ENCODE measurements at places on chromosomes 4 and X. TPM values are rescaled to one million over a fixed set of nuclear protein-coding genes. Genes with fewer than 3 reads are reported as not detected.
A peak's percentile ranks its signal among the peaks of the same experiment; 100 is the strongest.

DNA sequence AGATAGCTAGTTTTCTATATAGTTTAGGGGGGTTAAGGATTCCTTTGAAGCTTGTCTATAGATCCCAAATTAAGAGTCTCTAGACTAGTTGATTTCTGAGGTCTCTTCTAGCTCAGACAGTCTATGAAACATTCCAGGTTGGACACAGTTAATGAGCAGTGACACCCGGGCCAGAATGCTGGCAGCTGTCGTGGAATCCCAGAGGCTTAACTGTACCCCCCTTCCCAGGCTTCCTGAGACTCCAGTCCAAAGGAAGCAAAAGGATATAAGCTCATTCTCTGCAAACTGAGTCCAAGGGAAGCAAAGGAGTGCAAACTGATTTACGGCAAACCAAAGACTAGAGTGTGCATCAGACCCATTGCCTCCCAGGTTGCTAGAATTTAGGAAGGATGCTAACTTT, 62.9 kb downstream of the DCX start:
- no peak for DNase-seq

GRCh38 chr4:152728343-152728742, 48.5 kb upstream of the TMEM154 start:
- DNase-seq, result no peak

DNA sequence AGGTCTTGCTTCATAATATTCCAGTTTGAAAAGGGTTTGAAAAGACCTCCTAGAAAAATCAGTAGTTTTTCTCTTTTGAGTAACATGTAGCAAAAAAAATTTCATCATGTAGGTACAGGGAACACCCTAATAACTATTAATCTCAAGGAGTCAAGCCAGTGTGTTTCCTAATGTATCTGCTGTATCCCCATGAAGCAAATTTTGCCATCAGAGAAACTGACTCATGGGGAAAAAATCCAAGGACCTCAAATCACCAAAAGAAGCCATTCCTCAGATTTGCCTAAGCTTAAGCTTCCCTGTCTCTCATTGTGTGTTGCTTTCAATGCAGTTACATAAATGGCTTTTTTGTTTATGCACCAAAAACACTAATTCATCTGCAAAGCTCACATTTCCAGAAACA, 29.7 kb downstream of the F9 start:
- no peak for DNase-seq

- DNase-seq, result no peak
These were observed 902.8 kb upstream of the NDST4 start for GRCh38 chr4:116016201-116016600.

DNA sequence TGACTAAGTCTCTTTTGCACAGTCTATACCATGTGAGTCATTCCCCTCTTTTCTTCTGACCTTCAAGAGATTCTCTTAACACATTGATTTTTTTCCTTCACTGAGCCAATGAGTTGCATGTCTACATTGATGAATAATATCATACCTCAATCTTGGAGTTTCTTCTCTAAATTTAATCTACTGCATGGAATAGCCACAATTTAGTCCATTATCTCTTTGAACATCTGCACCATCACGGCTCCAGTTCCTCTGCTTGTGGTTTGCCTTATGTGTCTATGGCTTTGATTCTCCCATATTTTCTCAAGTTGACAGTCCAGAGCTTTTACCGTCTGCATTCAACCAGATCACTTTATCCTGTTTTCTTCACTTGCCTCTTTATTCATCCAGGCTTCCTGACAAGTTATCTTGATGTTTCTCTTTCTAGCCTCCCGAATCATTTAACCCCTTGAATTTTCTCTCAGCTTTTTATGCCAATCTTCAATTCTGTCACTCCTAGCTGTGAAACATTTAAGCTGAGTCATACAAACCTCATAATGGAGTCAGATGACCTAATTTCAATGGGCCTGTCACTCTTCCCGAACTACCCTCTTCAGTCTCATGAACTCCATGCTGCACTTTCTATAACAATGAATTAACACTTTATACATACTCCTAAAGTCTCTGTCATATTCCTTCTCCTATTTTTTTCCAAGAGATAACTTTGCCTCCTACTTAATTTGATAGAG, 222.3 kb downstream of the CPE start:
- no peak for DNase-seq

GRCh38 chr4:104128850-104129213, 365.9 kb downstream of the CXXC4 start:
- no peak for DNase-seq

GRCh38 chr4:129046055-129046959, 47.0 kb downstream of the SCLT1 start:
- DNase-seq, result no peak

GRCh38 chr4:100165809-100166208, 24.5 kb downstream of the DDIT4L start:
- DNase-seq, result no peak

GRCh38 chr4:103591841-103592240, 127.9 kb downstream of the TACR3 start:
- DNase-seq, result no peak

DNA sequence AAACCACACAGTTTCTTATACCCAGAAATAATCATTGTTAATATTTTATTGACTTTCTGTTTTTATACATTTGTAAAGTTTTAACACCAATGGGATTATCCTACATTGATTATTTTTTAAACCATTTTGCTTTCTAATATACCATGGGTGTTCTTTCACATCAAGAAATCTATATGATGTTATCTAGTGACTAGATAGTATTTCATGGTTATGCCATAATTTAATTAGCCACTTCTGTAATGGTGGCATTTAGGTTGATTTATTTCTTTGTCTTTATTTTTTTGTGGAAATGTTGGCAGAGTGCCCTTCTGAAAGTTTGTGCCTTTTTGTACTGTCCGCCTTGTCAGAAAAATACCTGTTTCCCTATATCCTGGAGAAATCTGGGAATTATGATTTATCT, 193.3 kb downstream of the CEP135 start:
- DNase-seq, result no peak

DNA sequence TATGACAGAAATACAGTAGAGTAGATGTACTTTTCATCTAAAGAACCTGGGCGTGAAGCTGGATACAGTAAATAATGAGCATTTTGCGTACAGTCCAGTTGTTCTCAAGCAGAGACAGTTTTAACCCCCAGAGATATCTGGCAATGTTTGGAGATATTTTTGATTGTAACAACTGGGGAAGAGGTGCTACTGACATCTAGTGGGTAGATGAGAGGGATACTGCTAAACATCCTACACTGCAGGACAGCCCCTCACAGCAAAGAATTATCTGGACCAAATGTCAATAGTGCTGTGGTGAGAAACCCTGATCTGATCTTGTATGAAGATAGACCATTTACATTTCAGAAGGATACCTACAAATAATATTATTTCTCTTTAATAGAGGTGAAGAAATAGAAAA, 200.2 kb upstream of the FAM47A start:
- DNase-seq, result no peak

GRCh38 chrX:23932046-23932445, 24.2 kb downstream of the CXorf58 start:
- DNase-seq, result no peak

GRCh38 chr4:124427095-124427767, 285.3 kb downstream of the ANKRD50 start:
- no peak for DNase-seq

GRCh38 chr4:159944477-159944876, 841.6 kb downstream of the RAPGEF2 start:
- no peak for DNase-seq

GRCh38 chrX:28022371-28022770, 41.1 kb upstream of the DCAF8L1 start:
- DNase-seq, result no peak

DNA sequence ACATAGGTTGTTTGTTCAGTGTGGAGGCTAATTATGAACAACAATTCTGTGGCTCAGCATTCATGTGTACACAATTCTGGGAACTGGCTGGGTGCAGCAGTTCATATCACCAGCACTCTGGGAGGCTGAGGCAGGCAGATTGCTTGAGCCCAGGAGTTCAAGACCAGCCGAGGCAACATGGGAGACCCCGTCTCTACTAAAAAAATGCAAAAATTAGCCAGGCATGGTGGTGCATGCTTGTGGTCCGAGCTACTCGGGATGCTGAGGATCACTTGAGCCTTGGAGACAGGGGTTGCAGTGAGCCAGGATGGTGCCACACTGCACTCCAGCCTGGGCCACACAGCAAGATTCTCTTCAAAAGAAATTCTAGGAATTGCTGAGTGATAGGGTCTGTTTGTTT, 4.5 kb upstream of the PPP2R2C start:
- no peak for DNase-seq

- no peak for DNase-seq
These were observed 5.2 kb downstream of the NLGN4X start for GRCh38 chrX:6223516-6223915.

DNA sequence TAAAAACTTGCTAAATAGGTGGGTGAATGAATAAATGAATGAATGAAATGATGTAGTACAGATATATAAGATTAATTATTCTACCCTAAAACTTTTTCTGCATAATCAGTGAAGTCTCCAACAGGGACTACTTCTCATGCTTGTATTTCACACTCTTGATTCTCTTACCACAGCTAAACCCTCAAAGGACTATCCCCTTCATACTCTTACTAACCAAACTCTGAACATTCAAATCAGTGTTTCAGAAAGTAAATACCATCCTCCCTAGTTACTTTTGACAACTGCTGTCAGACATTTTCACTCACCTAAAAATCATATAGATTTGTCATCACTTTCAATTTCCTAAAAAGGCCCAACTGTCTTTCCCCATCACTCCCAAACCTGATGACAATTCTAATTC, 234.3 kb upstream of the HHIP start:
- no peak for DNase-seq

GRCh38 chr4:157514711-157515110, 294.2 kb downstream of the GRIA2 start:
- no peak for DNase-seq

GRCh38 chrX:15947648-15948317, 93.2 kb upstream of the AP1S2 start:
- DNase-seq, result no peak

DNA sequence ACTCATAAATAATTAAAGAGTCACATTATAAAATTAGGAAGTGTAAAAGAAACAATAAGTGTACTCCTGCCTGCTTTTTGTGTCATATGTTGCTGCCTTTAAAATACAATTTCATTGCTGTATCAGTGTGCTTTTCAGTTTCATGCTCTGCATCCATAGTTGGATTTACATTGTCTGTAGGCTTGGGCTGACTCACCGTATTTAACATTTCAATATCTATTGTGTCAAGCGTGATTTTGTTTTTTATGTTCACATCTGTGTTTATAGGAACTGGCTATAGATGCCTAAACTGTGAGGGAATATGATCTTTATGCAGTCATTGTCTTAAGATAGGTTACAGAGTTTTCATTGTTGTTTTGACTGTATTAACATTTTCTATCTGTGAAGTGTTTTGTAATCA, 18.1 kb downstream of the CCSER1 start:
- no peak for DNase-seq

GRCh38 chr4:105191621-105192210, 45.0 kb downstream of the TET2 start:
- DNase-seq, result no peak

GRCh38 chr4:145260091-145260490, 79.7 kb upstream of the OTUD4 start:
- DNase-seq, result no peak

GRCh38 chrX:101229170-101229569, 9.6 kb downstream of the DRP2 start:
- no peak for DNase-seq

GRCh38 chrX:68417651-68418050, 15.6 kb downstream of the OPHN1 start:
- no peak for DNase-seq

DNA sequence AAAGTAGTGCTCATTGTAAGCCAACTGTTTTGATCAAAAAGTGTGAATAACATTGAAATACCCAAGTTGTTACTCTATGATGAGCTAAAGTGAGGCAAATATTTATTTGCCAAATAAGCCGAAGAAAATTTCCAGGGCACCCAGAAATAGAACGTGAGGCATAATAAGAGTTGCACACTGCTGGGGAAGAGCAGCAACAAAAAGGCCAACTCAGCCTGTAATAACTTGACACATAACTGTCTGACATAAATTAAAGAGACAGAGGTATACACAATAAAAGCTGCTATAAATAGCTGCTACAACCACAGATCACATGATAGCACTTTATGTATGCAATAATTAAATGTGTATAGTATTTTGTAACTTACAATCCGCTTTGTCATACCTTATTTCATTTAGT, 2.0 kb upstream of the ABCB7 start:
- no peak for DNase-seq

GRCh38 chr4:16642897-16643296, 255.5 kb downstream of the LDB2 start:
- DNase-seq, result no peak

GRCh38 chr4:189773909-189774308, 166.8 kb upstream of the FRG1 start:
- DNase-seq, result no peak

DNA sequence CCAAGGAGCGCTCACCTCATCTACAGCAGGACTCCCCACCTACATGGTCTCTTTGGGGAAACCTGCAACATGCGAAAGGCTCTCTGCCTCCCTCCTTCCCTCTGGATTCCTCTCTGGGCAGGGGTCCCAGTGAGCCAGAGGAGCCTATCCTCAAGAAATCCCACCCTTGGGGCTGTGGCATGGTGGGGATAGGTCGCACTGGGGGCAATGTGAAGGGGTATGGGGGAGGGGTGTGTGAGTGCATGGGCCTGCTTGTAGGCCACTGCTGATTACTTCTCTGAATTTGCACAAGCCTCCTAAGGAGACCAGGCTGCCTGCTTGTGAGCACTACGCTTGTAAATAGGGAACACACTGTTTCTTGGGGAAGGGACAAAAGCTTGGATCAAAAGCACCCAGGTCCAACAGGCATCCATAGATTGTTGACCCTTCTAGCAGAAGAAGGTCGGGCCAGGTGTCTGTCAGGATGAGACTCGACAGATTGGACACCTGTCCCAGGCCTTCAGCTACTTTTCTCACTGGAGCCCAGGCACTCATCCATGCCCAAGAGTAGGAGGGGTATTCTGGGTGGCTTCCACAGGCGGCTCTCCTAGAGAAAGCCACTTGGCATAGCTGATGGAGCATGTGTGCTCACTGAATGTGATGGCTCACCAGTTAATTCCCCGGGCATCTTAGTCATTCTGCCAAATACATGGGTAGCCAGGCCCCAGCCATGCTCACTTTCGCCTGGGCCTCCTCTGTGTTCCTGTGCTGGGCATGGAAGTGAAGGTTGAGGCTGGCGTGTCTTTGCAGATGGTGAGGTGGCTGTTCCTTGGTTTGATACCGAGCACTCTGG, 75.0 kb downstream of the NBDY start:
- DNase-seq, result no peak

- peak; percentile 32 for DNase-seq
These were observed 901 bp downstream of the JADE1 start for GRCh38 chr4:128810331-128810870.

GRCh38 chr4:100356172-100356571, 161.7 kb downstream of the EMCN start:
- no peak for DNase-seq

The SPIN2B gene
- 8.4 TPM for total RNA-seq

The GABRQ gene
- total RNA-seq, result not detected

The PPP2R2C gene
- total RNA-seq, result 9.7 TPM

The SSR4 gene
- total RNA-seq, result 123 TPM

The ERVMER34-1 gene
- 3.9 TPM for total RNA-seq

The APEX2 gene
- 8.4 TPM for total RNA-seq

The PNMA6A gene
- 1.4 TPM for total RNA-seq

The NONO gene
- total RNA-seq, result 99.2 TPM
